ENCODE measurements at places on chromosomes 11 and 22.

GRCh38 chr11:110598725-110599124, 113.5 kb downstream of the ARHGAP20 start:
- DNase-seq, result no peak

- no peak for DNase-seq
Measured at GRCh38 chr11:115530752-115531151, 26.5 kb upstream of the CADM1 start.

DNA sequence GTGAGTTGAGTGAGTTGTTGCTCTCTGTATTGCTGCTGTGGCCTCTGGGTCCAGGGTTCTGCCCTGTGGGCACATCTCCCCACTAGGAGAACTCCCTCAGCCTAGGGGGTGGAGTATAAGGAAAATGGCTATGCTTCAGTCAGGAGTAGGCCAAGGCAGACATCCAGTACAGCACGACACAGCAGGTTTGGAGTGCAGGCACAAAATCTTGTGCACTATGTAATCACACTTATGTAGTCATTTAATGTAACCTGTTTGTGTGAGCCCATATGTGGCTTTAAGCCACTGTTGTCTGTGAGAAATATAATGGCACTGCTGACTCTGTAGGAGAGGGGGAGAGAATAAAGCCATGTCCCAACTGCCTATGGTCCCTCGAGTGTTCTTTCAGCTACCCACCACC, 90.1 kb downstream of the CCDC83 start:
- no peak for DNase-seq

- DNase-seq, result no peak
Measured at GRCh38 chr22:32576553-32577253, 102.1 kb downstream of the FBXO7 start.

DNA sequence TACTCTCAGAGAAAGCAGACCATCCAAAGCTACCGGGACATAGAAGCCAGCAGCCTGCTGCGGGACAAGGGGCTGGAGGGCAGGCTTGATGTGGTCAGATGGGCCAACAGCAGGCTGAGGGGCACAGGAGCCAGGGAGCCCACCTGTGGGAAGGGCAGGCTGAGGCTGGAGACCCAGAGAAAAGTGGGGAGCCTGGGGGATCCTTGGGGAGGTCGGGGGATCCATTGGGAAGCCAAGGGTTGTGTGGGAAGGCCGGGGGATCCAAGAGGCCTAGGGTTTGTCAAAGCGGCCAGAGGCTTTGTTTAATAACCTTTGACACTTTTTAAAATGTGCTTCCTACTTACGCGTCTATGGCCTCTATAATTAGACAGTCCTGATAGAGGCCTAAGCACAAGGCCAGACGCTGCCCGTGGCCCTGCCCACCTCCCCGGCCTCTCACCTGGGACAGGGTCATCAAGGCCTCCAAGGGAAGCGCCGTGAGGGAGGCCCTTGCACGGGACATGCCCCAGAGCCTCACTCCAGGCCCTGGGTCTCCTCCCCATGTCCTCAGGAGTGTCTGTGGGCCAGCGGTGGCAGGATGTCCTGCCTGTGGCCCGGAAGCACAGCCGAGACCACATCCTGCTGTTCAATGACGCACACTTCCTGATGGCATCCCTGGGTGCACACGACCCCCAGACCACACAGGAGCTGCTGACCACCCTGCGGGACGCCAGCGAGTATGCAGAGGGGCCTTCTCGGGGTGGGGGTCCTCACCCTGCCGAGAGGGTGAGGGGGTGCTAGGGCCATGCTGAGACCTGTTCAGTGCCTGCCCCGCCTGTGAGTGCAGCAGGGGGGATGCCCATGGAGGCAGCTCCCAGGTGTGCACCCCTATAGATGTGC, 8.6 kb upstream of the GTSE1 start:
- no peak for DNase-seq

DNA sequence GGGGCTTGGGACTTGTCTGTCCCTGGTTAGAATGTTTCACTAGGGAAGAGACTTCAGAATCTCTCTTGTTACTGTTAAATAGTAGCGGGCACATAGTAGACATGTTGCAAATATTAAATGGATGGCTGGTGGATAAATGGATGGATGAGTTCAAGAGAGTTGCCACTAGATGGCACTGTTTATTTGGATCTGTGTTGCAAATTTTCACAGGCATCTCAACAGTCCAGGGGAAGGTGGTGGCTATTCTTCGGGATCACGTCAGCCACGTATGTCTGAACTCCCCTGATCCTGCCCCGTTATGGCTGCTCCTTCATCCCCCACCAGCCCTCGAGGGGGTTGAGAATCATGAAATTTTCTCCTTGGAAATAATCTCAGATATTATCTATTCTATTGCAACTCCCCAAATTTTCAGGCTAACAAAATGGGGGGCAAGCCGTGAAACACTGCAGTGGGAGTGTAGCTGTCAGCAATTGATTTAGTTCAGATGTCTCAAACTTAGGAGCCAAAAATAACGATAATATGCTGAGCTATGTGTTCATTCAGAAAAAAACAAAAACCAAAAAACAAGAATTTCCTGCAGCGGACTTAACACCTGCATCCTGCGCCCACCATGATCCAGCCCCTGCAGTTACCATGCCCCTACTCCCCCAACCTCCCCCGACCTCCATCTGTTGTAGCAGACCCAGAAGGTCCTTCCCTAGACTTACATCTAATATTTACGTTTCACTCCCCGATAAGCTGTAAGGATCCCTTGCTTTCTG, 29.1 kb upstream of the BIRC3 start:
- DNase-seq, result peak; percentile 86

DNA sequence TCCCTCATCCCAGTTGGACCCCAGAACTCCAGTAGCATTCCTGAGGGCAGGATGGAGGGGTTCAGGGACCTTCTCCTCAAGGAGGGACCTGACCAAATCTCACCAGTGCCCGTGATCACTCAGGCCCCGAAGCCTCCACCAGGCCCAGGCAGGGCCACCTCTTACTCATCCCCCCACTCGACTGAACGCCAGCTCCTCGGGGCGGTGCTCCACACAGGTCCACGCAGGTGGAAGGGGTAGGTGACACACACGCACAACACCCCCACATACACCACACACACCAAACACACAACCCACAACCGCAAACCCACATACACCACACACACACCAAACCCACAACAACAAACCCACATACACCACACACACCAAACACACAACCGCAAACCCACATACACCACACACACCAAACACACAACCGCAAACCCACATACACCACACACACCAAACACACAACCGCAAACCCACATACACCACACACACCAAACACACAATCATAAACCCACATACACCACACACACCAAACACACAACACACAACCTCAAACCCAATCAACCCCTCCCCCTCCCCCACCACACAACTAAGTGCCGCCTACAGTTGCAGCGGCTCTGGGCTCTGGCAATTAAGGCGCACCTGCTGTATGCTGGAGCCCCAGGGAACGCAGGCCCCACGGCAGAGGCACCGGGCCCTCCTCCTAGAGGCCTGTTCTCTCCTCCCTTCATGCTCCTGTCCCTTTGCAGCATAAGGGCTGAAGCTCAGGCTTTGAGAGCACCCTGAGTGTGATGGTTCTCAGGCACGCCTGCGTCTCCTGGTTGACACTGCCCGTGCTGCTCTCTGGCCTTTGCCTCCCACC, 1318.1 kb downstream of the TBC1D22A start:
- no peak for DNase-seq

- DNase-seq, result no peak
Measured at GRCh38 chr22:19718456-19719049, 4.2 kb downstream of the SEPTIN5 start.

DNA sequence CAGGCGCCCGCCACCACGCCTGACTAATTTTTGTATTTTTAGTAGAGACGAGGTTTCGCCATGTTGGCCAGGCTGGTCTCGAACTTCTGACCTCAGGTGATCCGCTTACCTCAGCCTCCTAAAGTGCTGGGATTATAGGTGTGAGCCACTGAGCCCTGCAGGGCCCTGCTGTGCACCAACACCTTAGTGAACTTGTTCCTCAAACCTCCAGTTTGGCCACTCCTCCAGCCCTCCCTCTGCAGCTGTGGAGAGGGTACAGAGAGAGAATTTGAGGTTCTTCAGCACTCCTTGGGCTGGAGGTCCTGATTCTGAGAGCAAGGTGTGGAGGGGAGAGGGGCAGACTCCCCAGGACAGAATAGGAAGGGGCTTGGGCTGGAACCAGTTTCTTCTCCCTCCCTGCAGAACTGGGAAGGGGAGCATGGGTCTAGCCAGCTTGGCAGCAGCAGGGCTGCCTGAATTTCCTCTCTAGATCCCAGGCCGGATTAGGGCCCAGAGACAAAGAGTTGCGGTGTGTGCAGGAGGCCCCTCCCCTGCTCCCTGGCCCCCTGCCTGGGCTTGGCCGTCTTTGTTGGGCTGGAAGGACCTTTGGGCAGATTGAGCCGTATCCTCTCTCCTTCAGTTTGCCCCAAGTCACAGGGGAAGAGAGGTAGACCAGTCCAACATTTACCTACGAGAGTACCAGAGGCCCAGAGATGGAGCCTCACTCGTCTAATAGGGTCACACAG, 2.3 kb upstream of the PEX16 start:
- DNase-seq, result no peak

- DNase-seq, result no peak
Measured at GRCh38 chr11:95544095-95544856, 245.3 kb downstream of the FAM76B start.

- DNase-seq, result no peak
Measured at GRCh38 chr11:373716-374551, 4.6 kb downstream of the B4GALNT4 start.

GRCh38 chr11:64340671-64341335, 799 bp downstream of the CCDC88B start:
- DNase-seq, result peak; percentile 67

DNA sequence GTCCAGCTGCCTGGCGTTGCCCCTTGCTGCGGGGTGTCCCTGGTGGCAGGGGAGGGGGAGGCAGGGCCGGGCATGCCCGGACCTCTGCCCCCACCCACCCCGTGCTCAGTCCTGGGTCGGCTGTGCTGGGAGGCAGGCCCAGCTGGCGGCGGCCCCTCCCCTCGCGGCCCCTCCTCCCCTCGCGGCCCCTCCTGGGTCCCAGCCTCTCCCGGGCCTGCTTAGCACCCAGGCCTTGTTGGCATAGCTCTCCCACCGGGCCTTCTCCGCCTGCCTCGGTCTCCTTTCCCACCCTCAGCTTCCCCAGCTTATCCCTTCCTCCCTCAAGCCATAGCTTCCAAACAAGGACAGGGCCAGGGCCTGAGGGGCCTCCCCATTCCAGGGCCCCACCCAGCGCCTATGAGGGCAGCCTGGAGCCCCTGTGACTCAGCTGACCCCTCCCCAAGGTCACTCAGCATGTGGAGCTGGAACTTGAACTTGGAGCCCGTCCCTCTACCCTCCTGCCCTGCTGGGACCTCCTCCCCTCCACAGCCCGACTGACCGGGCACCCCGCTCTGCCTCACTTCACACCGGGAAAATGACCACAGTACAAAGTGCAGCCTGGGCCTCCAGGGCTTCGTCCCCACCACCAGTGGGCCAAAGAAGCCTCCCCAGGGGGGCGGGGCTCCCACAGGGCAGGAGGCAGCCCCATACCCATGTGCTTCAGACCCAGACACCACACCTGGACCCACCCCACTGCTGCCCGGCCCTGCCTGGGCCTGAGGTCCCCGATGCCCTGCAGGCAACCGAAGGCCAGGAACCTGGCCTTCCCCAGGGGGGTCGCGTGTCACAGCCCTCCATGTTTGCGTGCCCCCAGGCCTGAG, 1.2 kb downstream of the EPS8L2 start:
- no peak for DNase-seq

- no peak for DNase-seq
Measured at GRCh38 chr11:5719703-5720495, 16.3 kb upstream of the OR56B1 start.

- DNase-seq, result no peak
Measured at GRCh38 chr22:22245935-22246525, 1.4 kb downstream of the VPREB1 start.

- DNase-seq, result no peak
Measured at GRCh38 chr11:134486704-134487103, 74.7 kb upstream of the B3GAT1 start.

- DNase-seq, result no peak
Measured at GRCh38 chr11:17915500-17916143, 97.2 kb downstream of the SERGEF start.

DNA sequence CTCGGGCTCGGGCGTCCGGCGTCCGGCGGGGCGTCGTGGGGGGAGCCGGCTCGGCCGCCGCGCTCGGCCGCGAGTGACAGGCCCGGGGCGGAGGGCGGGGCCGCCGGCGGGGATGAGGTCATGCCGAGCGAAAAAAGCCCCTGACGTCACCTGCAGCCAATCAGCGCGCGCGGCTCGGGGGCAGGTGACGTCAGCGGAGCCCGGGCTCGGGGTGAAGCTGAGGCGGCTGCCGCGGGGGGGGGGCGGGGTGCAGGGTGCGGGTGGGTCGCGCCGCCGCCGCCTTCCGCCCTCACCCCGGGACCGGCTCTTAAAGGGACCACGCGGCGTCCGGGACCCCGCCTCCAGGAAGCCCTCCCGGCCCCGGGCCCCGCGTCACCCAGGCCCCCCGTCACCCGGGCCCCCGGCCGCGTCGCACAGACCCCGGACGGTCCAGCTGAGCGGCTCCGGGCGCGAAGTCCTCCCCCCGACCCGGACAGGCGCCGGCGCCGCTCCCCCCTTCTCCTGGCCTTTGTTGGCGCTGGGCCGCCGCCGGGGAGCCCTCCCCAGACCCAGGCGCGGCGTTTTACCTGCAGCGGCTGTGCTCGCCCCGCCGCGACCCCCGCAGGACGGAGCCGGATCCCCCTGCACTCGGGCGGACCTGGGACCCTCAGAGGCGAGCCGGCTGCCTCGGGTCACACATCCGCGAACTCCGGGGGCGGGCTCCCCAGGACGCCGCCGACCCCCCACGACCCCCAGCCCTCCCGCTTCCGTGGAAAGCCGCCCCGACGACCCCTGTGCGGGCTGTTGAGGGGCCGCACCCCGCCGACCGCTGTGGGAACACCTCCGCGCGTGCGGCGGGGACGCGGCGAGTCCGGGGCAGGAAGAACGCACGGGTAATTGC, at the start of gene DUSP8:
TSS of gene DUSP8 (minus strand) at position 75 of the 880 bp plus-strand sequence. CDS start 6,445 bp downstream, outside the sequence.
- peak; percentile 92 for DNase-seq

GRCh38 chr11:118694771-118695170, 15.3 kb upstream of the TREH start:
- no peak for DNase-seq

GRCh38 chr11:128359515-128359914, 227.8 kb downstream of the ETS1 start:
- no peak for DNase-seq

- no peak for DNase-seq
Measured at GRCh38 chr11:23226331-23227077, 366.2 kb upstream of the CCDC179 start.

DNA sequence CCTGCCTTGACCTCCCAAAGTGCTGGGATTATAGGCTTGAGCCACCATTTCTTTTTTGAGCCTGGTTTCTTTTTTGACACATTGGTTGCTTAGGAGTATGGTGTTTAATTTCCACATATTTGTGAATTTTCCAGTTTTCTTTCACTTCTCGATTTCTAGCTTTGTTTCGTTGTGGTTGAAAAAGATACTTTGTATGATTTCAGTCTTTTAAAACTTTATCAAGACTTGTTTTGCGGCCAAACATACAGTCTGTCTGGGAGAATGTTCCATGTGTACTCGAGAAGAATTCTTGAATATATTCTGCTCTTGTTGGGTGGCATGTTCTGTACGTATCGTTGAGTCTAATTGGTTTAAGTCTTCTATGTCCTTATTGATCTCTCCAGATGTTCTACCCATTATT, 20.8 kb downstream of the SHANK3 start:
- DNase-seq, result no peak
